Effector memory CD4-positive, alpha-beta T cell (primary cell): ENCODE measurements at places on chromosomes 7 and 10.

DNA sequence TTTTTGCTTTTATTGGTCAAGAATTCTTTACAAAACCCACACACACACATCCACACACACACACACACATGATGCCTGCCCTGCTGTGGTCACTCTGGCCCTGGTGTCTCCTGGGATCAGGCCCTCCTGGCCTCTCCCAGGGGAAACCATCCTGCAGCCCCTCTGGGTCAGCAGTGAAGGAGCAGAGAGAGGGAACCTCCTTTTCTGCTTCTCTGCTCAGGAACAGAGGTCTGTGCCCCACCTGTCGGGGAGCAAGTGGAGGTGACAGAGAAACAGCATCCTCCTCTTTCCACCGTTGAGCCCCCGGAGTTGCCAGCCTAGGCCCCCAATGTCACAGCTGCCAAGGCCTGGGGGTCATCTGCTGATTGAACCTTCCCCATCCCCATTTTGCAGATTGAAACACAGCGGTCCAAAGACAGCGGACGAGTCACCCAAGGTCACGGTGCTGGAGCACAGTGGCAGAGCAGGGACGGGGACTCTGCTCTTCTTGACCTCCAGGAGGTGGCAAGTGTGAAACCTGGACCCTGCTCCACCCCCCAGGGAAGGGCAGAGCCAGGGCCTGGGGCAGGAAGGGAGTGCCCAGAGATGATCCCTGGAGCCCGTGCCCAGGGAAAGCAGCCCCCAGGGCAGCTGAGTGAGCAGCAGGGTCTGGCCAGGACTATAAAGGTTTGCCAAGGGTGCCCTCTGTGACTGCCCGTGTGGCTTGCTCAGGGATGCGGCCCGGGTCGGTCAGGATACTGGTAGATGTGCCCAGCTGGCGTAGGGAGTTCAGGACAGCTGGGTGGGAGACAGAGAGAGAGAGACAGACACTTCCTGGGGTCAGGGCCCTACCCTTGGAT is 15.0 kb upstream of the TBL2 start:
- DNase-seq, result no peak

- DNase-seq, result no peak
These were observed 7.0 kb downstream of the AIMP2 start for GRCh38 chr7:6015917-6016652.

- no peak for DNase-seq
These were observed 552.4 kb upstream of the MGMT start for GRCh38 chr10:128914681-128915080.

- no peak for DNase-seq
These were observed 163.6 kb upstream of the LRRTM3 start for GRCh38 chr10:66762218-66762729.

DNA sequence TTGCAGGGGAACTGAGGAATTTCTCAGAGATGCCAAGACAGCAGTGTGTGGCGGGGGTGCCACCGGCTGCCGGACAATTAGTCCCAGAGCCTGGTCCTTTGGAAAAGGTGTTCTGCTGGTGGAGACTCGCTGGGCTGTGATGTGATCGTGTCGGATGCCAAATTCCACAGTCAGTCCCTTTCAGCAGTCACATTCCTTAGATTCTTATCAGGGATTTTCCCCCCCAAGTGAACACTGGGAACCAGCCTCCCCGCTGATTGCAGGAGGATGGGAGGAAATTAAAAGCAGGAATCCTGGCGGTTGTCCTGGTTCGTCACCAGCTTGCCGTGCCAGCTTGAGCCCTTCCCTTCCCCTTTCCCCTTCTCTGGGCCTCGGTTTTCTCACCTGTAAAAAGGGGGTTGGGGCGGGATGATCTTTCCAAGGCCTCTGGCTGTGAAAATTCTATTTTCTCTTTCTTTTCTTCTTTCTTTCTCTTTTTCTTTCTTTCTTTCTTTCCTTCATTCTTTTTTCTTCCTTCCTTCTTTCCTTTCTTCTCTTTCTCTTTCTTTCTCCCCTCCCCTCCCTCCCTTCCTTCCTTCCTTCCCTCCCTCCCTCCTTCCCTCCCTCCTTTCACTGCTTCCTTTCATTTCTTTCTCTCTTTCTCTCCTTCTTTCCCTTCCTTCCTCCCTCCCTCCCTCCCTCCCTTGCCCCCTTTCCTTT is 39.6 kb downstream of the COL26A1 start:
- DNase-seq, result no peak

DNA sequence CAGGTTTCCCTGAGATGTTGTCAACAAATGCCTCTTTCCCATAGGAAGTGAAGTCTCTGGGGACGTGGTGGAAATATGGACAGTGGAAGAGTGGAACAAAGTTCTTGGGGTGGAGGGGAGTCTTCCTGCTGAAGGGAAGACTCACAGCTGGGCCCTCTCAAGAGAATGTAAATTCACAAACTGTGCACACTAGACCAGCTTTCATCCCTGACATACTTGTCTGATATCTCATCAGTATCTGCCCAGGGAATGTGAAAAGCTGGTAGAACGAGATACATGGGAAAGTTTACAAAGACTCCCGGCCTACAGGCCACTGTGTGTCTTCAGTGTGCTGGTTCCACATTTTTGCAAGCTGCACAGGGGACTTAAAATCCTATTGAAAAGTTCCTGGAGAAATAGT is 16.7 kb upstream of the CCDC3 start:
- no peak for DNase-seq

- no peak for DNase-seq
These were observed 131.9 kb downstream of the TNS3 start for GRCh38 chr7:47449810-47450590.

GRCh38 chr10:10317151-10317550 is 700.5 kb upstream of the CELF2 start:
- no peak for DNase-seq

DNA sequence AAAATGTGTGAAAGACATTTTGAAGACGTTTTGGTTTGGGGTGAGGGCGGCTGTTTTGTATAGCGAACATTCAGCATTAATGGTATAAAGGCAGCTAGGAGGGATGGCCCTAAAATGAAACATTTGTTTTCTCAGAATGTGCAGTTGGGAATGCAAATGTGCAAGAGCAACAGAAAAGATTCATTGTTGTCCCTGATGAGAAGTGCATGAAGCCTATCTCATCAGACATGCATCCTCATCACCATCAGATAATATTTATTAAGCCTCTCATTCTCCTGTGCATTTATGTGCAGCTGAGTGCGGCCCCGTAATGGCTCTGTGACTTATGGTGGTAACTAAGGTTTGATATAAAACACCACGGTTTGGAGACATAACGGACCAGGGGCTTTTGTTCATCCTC is 199.5 kb downstream of the GFRA1 start:
- no peak for DNase-seq

GRCh38 chr10:84267503-84268126 is 22.8 kb downstream of the RGR start:
- DNase-seq, result peak; percentile 32

DNA sequence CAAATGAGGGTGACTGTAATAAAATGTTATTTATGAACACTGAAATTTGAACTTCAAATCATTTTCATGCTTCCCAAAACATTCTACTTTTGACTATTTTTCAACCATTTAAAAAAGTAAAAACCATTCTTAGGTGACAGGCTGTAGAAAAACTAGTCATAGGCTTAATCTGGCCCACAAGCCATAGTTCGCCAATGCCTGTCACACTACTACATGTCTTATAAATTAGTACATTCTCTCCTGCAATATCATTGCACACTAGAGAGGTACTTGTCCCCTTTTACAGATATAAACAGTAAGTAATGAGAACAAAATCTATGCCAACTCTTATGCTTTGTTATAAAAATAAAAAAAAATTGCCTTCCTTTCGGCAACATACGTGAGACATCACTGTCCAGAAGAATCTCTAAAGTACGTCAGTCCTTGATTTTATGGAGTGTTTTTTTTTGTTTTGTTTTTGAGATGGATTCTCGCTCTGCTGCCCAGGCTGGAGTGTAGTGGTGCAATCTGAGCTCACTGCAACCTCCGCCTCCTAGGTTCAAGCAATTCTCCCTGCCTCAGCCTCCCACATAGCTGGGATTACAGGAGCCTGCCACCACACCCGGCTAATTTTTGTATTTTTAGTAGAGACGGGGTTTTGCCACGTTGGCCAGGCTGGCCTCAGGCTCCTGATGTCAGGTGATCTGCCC is 23.2 kb downstream of the UPF2 start:
- no peak for DNase-seq

GRCh38 chr10:35300063-35300699 is 36.1 kb upstream of the CCNY start:
- no peak for DNase-seq

GRCh38 chr10:133058331-133059092 is 29.2 kb upstream of the ADGRA1 start:
- no peak for DNase-seq

GRCh38 chr10:78699971-78700370 is 368.8 kb upstream of the ZMIZ1 start:
- no peak for DNase-seq

- DNase-seq, result peak; percentile 50
These were observed 58.3 kb downstream of the IKZF1 start for GRCh38 chr7:50362712-50363282.

- no peak for DNase-seq
These were observed 9.2 kb downstream of the ZNF488 start for GRCh38 chr10:47374611-47375536.

DNA sequence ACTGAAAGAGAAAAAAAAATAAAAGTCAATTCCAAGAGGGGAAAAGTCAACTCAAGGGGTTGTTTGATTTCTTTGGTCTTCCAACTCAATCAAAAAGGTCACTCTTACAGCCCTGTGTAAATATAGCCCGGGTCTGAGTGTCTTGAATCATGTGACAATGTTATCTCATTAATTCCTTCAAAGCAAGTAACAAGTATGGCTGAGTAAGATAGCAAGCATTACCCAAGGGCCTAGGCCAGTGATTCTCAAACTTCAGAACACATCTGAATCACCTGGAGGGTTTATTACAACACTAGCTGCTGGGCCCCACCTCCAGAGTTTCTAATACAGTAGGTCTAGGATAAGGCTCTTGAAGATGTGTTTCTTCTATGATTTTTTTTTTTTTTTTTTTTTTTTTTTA is 125.0 kb downstream of the PRLHR start:
- no peak for DNase-seq

DNA sequence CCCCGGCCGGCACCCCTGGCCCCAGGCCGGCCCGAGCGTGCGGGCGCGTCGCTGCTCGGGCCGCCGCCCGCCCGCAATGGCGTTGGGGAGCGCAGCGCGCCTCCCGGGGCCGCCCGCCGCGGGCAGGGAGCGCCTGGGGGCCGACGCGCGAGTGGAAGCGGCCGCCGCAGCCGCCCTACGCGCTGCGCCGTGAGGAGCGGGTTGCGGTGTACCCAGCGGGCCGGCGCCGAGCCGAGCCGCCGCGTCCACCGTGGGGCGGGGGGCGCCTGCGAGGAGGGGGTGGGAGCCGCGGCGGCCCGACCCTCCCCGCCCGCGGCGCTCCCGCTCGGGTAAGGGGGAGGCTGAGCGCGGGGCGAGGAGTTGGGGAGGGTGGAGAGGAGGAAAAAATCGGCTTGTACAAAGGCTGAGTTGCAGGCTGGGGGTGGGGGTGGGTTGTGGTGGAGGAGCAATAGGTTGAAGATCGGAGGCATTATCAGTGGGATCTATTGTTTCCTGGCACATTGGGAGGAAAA is 473 bp downstream of the PPP1R9A start:
- DNase-seq, result no peak

- no peak for DNase-seq
These were observed 12.1 kb upstream of the GRIFIN start for GRCh38 chr7:2488272-2488645.

DNA sequence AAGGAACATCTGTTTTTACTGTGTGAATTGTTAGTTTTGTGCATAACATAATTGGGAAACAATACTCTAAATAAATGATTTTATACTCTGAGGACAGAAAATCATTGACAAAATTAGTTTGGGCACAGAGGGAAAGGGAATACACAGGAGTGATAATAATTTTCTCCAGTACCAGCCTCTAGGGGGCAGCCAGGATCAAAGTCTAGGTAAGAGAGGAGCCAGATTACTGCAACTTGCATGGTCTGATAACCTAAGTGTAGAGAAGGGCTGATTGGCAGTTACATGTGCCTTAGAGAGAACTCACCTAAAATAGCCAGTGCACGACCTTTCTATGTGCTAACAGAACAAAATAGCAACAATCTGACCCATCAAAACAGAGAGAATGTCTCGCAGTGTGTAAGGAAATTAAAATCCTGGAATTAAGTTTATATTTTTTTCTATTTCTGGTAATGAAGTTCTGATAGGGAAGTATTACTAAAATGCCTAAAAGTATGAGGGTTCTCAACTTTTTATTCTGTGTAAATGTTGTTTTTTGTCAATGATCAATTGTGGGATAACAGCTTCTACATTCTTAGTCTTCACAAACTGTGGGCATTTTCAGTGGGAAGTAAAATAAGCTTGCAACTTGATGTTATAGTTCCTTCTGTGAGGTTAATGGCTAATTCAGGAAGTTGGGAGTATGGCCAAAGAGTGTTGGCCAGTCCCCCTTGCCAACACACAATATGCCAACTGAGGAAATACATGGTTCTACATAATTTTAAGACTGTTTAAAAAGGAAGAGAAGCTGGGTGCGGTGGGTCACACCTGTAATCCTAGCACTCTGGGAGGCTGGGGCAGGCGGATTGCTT is 66.4 kb downstream of the EXOC6 start:
- peak; percentile 9 for DNase-seq

DNA sequence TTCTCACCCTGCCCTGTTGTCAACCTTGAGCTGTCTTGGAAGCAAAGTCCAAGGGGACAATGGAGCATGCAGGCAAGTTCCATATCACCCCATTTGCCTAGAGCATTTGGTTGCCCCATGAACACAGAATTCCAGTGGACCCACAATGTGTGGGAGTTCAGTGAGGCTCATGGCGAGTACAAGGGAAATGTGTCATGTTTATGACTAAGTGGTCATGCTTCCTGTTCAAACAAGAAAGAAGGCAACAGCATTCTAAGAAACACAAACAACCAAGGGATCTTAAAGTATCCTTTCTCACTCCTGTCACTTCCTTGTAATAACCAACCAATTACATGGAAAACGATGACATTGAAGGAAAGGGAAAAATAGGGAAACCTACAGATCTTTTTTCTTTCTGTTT is 513.0 kb downstream of the INHBA start:
- no peak for DNase-seq

- DNase-seq, result no peak
These were observed 56.6 kb upstream of the BET1 start for GRCh38 chr7:94060752-94061151.

DNA sequence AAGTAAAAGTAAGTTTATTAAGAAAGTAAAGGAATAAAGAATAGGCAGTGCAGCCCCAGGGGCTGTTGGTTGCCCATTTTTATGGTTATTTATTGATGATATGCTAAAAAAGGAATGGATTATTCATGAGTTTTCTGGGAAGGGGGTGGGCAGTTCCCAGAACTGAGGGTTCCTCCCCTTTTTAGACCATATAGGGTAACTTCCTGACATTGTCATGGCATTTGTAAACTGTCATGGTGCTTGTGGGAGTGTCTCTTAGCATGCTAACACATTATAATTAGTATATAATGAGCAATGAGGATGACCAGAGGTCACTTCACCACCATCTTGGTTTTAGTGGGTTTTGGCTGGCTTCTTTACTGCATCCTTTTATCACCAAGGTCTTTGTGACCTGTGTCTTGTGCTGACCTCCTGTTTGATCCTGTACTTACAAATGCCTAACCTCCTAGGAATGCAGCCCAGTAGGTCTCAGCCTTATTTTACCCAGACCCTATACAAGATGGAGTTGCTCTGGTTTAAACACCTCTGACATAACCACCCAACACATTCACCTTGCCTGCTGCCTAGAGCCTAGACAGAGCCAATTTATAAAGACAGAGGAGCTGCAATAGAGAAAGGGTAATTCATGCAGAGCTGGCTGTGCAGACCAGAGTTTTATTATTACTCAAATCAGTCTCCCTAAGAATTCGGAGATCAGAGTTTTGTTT is 10.9 kb upstream of the ERCC6 start:
- DNase-seq, result no peak
